Neural progenitor cell (in vitro differentiated cells): ENCODE measurements at places on chromosomes 1 and 21. TPM values are rescaled to one million over a fixed set of nuclear protein-coding genes. Genes with fewer than 3 reads are reported as not detected.
A peak's percentile ranks its signal among the peaks of the same experiment; 100 is the strongest.

- no peaks in the 10 kb centered on the region for H3K27me3 ChIP-seq
- DNase-seq = no peak
- H3K36me3 ChIP-seq = no peaks in the 10 kb centered on the region
- no peak overlapping the region for H3K4me3 ChIP-seq
- peaks cover 10% of the 10 kb centered on the region for H3K4me1 ChIP-seq
Observed at GRCh38 chr1:211625040-211625439, 46.1 kb upstream of the SLC30A1 start.

Gene NBPF4
- not detected in 2 replicates for total RNA-seq

GRCh38 chr1:32696041-32696440 is 6.5 kb downstream of the SYNC start:
- no peaks in the 10 kb centered on the region for H3K36me3 ChIP-seq
- no peaks in the 10 kb centered on the region for H3K4me1 ChIP-seq
- no peak overlapping the region for H3K27ac ChIP-seq

Gene SYCP1
- 0.11 TPM in 1 of 2 replicates, not detected in the other for total RNA-seq

DNA sequence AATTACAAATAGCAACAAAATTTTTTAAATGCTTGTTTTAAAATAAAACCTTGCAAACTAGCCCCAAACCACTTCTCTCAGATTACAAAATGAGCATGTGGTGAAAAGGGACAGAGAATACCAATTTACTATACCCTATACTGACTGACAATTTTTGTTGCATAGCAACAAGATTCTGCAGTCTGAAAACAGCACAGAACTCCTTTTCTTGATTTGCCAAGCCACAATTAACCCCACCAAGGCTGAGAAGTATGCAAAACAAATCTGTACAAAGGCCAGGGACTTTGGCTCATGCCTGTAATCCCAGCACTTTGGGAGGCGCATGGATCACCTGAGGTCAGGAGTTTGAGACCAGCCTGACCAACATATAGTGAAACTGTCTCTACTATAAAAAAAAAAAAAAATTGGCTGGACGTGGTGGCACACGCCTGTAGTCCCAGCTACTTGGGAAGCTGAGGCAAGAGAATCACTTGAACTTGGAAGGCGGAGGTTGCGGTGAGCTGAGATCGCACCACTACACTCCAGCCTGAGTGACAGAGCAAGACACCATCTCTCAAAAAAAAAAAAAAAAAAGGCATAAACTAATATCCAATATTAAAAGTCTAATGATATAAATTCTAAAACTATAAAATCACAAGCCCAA is 21.8 kb downstream of the ENAH start:
- H3K27me3 ChIP-seq = no peaks in the 10 kb centered on the region
- DNase-seq = no peak
- H3K4me1 ChIP-seq = peaks cover 54% of the 10 kb centered on the region
- H3K36me3 ChIP-seq = peaks cover 6% of the 10 kb centered on the region

- peak; percentile 87 for DNase-seq
- H3K4me3 ChIP-seq = no peak overlapping the region
- H3K4me1 ChIP-seq = peaks cover 7% of the 10 kb centered on the region
- H3K27me3 ChIP-seq = peaks cover 67% of the 10 kb centered on the region
- H3K27ac ChIP-seq = no peak overlapping the region
- H3K36me3 ChIP-seq = no peaks in the 10 kb centered on the region
Observed at GRCh38 chr1:6414443-6414844, 5.3 kb downstream of the HES2 start.

Gene F5
- not detected in 2 replicates for total RNA-seq

Gene NAXE
- total RNA-seq = 32.8 and 51.3 TPM in 2 replicates

DNA sequence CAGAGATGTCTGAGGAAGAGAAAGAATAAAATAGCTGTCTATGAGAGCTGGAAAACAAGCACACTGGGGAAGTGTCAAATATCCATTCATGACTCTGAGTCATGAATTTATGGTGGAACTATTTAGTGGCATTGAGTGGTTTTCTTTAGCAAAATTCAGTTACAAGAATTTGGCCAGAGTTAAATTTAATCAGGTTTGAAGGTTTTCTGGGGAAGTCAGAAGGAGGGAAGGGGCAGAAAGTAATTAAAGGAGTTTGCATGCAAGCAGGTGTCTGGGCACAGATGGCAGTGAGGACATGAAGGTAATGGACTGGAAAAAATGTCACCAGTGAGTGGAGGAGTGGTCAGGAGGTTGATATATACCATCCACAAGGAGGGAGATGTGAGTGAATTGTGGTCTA is 121.9 kb upstream of the IVNS1ABP start:
- no peaks in the 10 kb centered on the region for H3K27me3 ChIP-seq
- no peak overlapping the region for H3K27ac ChIP-seq
- no peaks in the 10 kb centered on the region for H3K36me3 ChIP-seq
- no peak overlapping the region for H3K4me3 ChIP-seq
- DNase-seq = no peak

Gene ESPN
- total RNA-seq = 7.1 and 11.0 TPM in 2 replicates

GRCh38 chr1:166176416-166176815 is 9.6 kb upstream of the FAM78B start:
- H3K36me3 ChIP-seq = no peaks in the 10 kb centered on the region
- H3K4me1 ChIP-seq = no peaks in the 10 kb centered on the region
- no peak for DNase-seq
- no peak overlapping the region for H3K4me3 ChIP-seq
- no peak overlapping the region for H3K27ac ChIP-seq

DNA sequence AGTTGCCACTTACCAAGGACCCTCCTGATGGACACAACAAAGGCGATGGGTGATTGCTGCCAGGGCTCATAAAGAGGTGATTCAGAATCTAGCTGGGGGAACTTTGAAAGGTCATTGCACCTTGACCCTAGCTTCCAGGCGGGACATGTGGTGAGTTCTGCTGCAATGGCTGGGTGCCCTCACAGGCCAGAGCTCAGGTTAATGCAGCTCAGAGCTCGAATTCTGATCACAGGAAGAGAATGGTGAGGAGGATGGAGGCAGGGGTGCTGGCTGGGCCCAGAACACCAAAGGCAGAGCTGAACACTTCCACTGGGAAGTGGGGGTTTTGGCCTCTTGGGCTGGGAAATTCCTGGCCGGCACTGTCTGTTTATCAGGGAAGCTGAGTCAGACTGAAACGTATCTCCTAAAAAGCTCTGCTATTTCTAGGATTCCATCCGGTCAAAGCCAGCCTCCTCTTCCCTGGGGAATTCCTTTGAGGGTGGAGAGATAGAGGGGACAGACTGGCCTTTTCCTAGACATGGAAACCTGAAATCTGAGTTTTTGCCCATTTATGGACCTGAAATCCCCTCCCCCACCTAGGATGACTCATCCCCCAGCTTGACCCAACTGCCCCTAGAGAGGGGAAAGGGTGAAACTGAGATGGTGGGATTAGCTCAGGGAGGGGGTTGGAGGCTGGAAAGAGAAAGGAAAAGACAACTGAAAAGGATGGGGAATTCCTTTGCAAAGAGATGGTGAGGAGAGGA is 27.2 kb downstream of the NUAK2 start:
- H3K36me3 ChIP-seq = no peaks in the 10 kb centered on the region
- peaks cover 61% of the 10 kb centered on the region for H3K4me1 ChIP-seq
- H3K4me3 ChIP-seq = peak overlapping the region; percentile 12
- DNase-seq = peak; percentile 83
- peak overlapping the region; percentile 99 for H3K27ac ChIP-seq

- no peak overlapping the region for H3K27ac ChIP-seq
- H3K4me3 ChIP-seq = no peak overlapping the region
- no peaks in the 10 kb centered on the region for H3K4me1 ChIP-seq
- H3K36me3 ChIP-seq = no peaks in the 10 kb centered on the region
- DNase-seq = no peak
Observed at GRCh38 chr1:29002792-29003191, 88.4 kb downstream of the EPB41 start.

Gene SPRR2D
- total RNA-seq = not detected in 2 replicates

- H3K36me3 ChIP-seq = no peaks in the 10 kb centered on the region
- H3K4me1 ChIP-seq = peaks cover 10% of the 10 kb centered on the region
- H3K4me3 ChIP-seq = no peak overlapping the region
- peak; percentile 72 for DNase-seq
- no peak overlapping the region for H3K27ac ChIP-seq
Observed at GRCh38 chr21:38760017-38760761, 45.5 kb upstream of the ETS2 start.

DNA sequence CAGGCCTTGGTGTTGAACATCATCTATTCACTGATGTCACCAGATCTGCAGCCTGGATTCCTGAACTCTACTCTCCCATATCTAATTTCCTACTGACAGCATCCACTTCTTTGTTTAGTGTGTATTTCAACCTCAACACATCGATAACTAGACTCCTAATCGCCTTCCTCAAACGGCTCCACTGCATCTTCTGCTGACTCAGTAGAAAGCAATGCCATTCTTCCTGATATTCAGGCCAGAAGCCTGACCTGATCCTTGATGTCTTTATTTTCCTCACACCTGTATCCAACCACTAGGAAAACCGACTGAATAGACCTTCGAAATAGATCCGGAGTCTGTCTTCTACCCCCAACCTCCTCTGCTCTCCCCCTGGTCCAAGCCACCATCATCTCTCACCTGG is 466.9 kb downstream of the PCP4 start:
- peaks cover 8% of the 10 kb centered on the region for H3K4me1 ChIP-seq
- no peaks in the 10 kb centered on the region for H3K27me3 ChIP-seq
- no peak for DNase-seq
- H3K36me3 ChIP-seq = no peaks in the 10 kb centered on the region
- no peak overlapping the region for H3K4me3 ChIP-seq

DNA sequence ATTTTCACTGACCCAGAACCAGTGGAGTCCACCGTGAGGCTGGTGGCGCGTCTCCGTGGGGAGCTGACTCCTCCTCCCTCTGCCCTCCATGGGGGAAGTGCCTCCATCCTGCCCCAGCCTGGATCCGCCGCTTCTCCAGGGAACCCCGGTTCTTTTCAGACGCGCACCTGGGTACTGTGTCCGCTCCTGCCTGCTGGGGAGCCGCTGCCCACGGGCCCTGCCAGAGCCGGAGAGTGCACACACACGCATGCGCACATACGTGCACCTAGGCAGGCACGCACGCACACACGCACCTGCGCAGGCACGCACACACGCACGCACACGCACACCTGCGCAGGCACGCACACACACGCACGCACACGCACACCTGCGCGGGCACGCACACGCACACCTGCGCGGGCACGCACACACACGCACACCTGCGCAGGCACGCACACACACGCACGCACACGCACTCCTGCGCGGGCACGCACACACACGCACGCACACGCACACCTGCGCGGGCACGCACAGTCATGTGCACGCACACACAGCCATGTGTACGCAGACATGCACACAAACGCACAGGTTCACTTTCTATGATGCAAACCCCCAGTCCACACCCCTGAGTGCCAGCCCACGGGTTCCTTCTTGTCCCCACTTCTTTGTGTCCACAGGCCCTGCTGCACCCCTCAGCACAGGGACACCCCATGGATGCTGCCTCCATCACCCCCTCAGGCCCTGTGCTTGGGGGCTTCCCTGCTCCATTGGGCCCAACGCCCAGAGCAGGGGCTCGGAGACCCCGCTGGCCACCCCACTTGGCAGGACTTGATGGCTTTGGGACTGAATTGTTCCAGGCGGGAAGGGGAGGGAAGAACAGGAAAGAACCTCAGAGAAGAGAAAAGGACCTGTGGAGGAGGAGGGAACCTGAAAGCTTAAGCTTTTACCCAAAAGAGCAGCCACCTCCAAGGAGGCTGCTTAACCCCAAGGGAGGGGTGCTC is 42.7 kb downstream of the MORN1 start:
- DNase-seq = peak; percentile 38
- H3K4me3 ChIP-seq = no peak overlapping the region
- peaks cover 40% of the 10 kb centered on the region for H3K4me1 ChIP-seq
- no peaks in the 10 kb centered on the region for H3K36me3 ChIP-seq

- no peak overlapping the region for H3K4me3 ChIP-seq
- H3K27ac ChIP-seq = no peak overlapping the region
- DNase-seq = no peak
- no peaks in the 10 kb centered on the region for H3K4me1 ChIP-seq
- H3K27me3 ChIP-seq = no peaks in the 10 kb centered on the region
Observed at GRCh38 chr1:76390456-76390855, 315.9 kb downstream of the ST6GALNAC3 start.

- H3K27ac ChIP-seq = no peak overlapping the region
- H3K4me3 ChIP-seq = no peak overlapping the region
- no peaks in the 10 kb centered on the region for H3K36me3 ChIP-seq
- peaks cover 32% of the 10 kb centered on the region for H3K4me1 ChIP-seq
Observed at GRCh38 chr1:112807999-112808398, 92.9 kb upstream of the PPM1J start.

DNA sequence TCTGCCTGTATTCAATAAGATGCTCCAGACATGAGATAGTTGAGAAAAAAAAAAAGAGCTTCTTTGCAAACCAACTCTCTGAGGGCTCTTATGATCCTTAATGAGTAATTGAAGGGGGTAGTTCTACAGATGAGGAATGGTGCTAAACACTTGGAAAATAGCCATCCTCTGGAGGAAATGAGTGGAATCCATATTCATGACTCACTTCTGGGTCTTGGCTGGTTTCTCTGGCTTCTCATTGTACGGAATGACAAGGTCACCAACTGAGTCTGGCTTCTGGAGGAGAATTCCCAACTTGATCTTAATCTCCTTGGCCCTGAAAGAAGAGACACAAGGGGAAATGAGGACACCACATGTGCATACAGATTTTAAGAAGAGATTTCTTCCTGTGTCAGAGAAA is 34.7 kb downstream of the RGS5 start:
- no peak overlapping the region for H3K4me3 ChIP-seq
- H3K4me1 ChIP-seq = peaks cover 8% of the 10 kb centered on the region
- no peaks in the 10 kb centered on the region for H3K36me3 ChIP-seq
- DNase-seq = no peak
- H3K27me3 ChIP-seq = no peaks in the 10 kb centered on the region

- no peak overlapping the region for H3K27ac ChIP-seq
- H3K36me3 ChIP-seq = no peaks in the 10 kb centered on the region
- DNase-seq = peak; percentile 90
- peaks cover 11% of the 10 kb centered on the region for H3K27me3 ChIP-seq
- no peak overlapping the region for H3K4me3 ChIP-seq
Observed at GRCh38 chr21:42593007-42593814, 60.2 kb upstream of the PDE9A start.

- no peak overlapping the region for H3K27ac ChIP-seq
- H3K27me3 ChIP-seq = peaks cover 63% of the 10 kb centered on the region
- peaks cover 5% of the 10 kb centered on the region for H3K4me1 ChIP-seq
- peak overlapping the region; percentile 62 for H3K4me3 ChIP-seq
- no peaks in the 10 kb centered on the region for H3K36me3 ChIP-seq
Observed at GRCh38 chr1:228378873-228379460, 27.7 kb downstream of the TRIM11 start.

Gene LRRN2
- total RNA-seq = 1.9 and 7.2 TPM in 2 replicates

DNA sequence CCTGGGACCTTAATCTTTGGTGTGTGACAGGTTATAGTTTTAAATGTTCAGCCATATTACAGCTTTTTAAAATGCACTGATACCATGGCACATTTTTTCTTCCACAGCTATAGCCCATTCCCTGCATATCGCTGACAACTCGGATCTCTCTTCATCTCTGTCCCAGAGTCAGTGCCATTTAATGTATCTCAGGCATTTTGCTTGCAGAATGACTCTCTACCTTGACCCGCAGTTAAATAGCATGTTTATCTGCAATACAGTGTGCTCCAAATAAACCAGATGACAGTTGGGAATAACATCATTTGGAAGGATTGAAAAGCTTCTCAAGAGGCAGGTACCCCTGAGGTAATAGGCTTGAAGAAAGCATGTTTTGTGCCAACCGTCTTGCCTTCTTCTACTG is 99.8 kb upstream of the USH2A start:
- H3K36me3 ChIP-seq = no peaks in the 10 kb centered on the region
- H3K27ac ChIP-seq = no peak overlapping the region
- H3K4me1 ChIP-seq = no peaks in the 10 kb centered on the region
- no peaks in the 10 kb centered on the region for H3K27me3 ChIP-seq
- no peak for DNase-seq

- H3K36me3 ChIP-seq = no peaks in the 10 kb centered on the region
- no peak for DNase-seq
- no peaks in the 10 kb centered on the region for H3K4me1 ChIP-seq
- H3K27ac ChIP-seq = no peak overlapping the region
- no peak overlapping the region for H3K4me3 ChIP-seq
Observed at GRCh38 chr1:145942871-145943270, 14.9 kb downstream of the LIX1L start.

Gene BTBD19
- 1.4 and 1.7 TPM in 2 replicates for total RNA-seq
